ENCODE measurements at places on chromosomes 3 and 15.

DNA sequence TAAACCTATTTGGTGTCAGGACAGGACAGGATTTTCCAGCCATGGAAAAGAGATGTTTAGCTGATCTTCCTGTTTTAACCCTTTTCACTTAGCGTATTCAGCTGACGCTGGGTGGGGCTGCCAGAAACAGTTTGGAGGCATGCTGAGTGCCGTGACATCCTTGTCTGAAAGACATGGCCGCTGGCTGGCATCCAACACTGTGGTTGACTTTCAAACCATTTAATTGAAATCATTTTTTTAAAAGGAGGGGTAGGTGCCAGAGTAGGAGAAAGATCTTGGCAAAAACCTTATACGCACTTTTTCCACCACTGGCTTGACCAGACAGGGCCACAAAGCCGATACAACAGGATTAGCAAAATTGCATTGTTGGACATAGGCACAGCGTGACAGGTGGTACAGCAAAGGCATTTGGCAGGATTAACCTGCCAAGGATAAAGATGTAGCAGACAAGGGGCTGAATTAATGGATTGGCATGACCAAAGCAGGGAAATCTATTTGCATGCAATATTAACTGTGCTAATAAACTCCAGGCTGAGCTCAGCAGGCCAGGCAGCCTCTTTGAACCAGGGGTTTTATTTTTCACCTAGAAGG lies 131.8 kb upstream of the TOPAZ1 start:
- DNase-seq = no peak

DNA sequence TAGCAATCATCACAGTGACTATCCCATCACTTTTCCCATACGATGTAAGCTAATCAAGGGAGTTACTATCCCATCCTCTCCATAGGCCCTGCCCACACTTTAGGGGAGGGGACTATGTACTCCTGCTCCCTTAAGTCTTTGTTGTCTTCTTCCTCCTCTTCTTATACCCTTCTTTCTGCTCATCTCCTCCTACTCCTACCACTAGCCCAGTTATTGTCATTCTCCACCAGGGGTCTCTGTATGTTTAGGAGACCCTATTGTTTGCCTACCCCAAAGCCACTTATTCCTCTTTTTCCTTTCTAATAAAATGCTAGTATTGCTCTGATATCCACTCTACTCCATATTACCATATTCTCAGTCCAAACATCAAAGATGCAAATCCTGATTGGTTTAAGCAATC lies 27.8 kb downstream of the STAC start:
- DNase-seq = no peak

GRCh38 chr15:66617137-66618090 lies 51.6 kb upstream of the LCTL start:
- no peak for DNase-seq

- no peak for DNase-seq
These were observed 13.4 kb downstream of the DZIP3 start for GRCh38 chr3:108602935-108603294.

DNA sequence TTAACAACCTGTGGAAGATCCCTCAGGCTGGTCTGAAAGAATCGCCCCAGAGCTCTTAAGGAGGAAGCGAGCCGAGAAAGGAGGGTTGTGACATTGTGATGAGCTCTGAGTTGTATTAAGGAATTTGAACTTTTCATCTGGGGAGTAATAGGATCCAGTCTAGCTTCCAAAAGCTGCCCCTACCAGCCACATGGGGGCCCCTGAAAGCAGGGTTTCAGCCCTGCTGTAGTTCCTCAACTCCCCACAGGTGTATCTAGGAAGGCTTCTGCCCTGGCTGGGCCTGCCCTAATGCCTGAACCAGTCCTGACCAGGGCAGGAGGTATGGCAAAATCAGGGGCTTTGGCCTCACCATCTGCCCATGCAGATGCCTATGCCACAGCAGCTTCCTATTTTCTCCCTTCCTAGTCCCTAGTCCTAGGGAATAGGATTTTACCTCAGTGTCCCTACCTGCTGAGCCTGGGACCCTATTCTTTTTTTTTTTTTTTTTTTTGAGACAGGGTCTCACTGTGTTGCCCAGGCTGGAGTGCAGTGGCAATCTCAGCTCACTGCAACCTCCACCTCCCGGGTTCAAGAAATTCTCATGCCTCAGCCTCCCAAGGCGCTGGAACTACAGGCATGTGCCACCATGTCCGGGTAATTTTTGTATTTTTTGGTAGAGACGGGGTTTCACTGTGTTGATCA lies 5.0 kb upstream of the AP3S2 start:
- peak; percentile 61 for DNase-seq

DNA sequence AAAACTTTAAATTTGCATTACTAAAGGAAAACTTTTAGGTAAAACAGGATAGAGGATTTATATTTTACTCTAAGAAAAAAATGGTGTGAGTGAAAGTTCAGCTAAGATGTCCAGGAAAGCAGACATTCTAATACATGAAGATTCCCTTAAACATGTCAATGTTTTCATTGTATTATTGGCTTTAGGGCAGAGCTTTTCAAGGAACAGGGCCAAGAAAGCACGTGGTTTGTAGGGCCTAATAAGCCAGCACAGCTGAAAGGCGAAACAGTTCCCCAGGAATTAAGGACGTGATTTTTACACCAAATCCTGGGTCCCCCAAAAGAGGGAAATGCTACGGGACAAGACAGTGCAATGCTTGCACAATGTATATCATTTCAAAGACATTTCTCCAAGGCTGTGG lies 48.6 kb upstream of the MKRN3 start:
- DNase-seq = no peak

DNA sequence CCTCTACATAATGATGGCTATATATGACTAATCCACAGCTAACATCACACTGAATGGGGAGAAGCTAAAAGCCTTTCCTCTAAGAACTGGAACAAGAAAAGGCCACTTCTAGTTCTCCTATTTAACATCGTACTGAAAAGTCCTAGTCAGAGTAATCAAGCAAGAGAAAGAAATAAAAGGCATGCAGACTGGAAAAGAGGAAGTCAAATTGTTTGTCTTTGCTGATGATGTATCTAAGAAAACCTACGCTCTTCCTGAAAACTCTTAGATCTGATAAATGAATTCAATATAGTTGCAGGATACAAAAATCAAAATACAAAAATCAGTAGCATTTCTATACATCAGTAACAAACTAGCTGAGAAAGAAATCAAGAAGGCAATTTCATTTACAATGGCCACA lies 116.9 kb downstream of the TP63 start:
- DNase-seq = no peak

DNA sequence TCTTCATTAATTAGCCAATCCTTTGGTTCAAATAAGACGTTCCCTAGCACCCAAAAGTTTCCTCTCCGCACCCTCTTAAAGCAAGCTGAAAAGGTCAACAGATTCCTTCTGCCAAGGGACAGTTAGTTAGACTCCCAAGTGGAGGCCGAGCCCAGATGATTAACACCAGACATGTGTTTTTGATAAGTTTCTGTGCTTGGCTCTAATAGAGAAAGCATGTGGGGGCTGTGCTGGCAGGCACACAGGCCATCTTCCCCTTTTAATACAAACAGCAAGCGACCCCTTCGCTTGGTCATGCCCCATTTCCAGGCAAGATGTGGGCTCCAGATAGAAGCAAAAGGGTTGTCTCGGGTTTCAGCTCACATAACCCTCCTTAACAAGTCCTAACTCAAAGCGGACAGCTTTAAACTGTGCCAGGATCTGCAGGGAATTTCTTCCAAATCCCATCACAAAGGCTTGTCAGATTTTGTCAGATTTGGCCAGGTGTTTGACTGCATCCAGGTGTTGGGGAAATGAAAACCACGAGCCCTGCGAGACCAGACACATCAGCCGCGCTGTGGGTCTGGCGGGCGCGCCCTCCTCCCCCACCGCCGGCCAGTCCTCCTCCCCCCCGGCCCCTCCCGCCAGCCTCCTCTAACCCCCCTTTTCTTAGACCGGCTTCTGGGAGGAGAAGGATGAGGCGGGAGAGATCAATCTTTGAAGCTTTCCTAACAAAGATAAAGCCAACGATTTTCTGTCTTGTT lies 3.3 kb downstream of the HES1 start:
- peak; percentile 79 for DNase-seq

DNA sequence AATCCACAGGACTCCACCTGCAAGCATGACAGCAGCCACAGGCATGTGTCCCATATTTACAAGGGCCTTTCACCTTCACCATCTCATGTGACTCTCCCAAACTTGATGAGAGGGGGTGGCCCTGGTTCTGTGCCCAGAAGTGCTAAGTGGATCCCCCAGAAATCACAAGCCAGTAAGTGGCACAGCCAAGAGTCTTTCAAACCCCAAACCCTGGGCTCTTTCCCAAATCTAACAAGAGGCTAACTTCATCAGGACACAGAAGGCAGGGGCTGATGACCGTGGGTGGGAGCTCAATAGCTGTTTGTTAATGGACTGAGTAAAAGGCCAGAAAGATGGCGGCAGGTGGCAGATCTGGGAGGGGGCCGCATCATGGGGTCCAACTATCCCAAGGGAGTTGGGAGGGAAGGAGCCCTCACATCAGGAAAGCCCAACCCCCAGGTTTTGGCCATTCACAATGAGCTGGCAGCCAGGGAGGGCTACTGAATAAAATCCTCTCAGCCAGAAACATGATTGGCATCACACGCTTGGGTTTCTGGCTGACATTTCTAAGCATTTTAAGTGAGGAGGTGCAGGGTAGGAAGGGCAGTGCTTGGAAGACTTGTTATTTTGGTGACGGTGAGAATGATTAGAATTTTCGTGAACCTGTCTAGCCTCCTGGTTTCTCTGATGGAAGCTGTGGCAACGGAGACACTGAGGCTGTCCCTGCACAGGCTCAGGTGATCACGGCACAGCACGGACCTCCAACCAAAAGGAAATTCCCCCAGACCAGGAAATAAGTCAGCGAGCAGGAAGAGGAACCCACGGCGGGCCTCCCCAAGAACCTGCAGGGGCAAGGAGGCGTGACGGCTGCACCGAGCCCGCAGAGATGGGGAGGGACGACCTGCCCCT lies 109.3 kb downstream of the OXNAD1 start:
- no peak for DNase-seq

- DNase-seq = no peak
These were observed 43.2 kb upstream of the CMSS1 start for GRCh38 chr3:99774467-99774866.

- no peak for DNase-seq
These were observed 19.0 kb upstream of the FANCD2 start for GRCh38 chr3:10007126-10007782.

DNA sequence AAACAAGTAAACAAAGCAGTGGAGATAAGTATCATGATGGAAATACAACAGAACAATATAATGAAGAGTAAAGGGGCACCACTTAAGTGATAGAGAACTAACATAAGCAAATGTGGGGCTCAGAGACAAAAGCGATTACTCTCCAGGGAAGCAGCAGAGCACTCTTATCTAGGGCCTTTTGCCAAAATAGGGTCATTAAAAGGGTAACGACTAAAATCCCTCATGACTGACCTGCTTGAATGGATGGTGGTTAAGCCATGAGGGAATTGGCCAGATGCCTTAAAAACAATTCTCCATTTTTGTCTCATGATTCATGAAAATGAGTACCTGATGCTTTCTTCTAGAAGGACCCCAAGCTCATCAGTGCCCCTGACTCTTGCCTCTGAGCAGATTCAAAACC lies 3.2 kb upstream of the SLC7A14 start:
- no peak for DNase-seq

DNA sequence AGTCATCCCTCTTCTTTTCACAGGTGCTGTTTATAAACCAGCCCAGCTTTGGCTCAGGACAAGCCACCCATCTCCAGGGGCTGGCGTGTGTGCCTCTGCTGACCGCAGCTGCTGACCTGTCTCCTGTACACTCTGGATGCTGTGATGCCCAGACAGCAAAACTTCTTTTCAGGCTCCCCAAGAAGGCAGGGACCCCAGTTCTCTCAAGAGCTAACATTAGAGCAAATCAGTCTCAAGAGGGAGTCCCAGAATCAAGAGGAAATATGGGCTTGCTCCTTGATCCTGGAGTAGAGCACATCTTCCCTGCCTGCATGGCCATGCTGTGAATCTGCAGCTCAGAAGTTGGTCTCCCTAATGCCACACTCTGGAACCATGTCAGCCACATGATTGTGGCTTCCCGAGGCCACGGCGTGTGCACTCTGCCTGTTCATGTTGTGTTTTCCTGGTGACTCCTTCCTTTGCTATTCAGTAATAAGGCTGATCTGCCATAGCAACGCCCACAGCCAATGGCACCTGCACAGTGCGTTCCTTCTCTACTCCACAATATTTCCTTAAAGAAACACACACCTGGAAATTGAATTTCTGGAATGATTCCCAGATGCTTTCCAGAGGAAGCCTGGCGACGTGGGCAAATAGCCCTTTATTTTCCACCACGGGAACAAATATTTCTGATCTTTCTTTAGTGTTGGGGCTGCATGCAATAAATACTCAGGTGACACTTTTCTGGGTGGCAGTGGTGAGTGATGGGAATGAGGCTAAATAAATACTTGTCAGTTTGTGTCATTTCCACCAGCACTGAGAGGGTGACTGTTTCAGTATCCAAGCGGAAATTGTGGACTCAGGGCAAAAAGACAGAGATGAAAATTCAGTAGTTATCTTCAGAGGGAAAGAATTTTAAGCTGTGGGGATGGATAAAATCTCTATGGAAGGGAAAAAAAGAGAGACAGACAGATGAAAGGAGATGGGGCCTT lies 21.9 kb upstream of the THSD4 start:
- DNase-seq = no peak

GRCh38 chr15:60660290-60661051 lies 181.5 kb upstream of the ICE2 start:
- no peak for DNase-seq

GRCh38 chr3:188417271-188417696 lies 263.3 kb downstream of the LPP start:
- no peak for DNase-seq

GRCh38 chr3:129794311-129795185 lies 99.0 kb downstream of the TMCC1 start:
- peak; percentile 63 for DNase-seq

- DNase-seq = peak; percentile 8
These were observed 768 bp downstream of the ANO10 start for GRCh38 chr3:43620831-43621655.

DNA sequence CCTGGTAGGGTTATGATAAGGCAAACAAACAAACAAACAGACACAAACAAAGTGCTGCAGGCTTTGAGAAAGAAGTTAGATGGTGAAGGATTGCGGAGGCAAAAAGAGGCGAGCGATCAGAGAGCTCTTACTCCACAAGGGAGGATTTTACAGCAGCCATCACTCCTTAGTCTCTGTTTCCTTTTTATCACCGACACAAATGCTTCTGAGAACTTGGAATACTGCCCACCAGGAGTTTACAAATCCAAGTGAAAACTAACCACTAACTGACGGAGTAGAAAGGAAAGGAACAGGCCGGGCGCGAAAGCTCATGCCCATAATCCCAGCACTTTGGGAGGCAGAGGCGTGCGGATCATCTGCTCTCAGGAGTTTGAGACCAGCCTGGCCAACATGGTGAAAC lies 35.6 kb upstream of the GPR160 start:
- DNase-seq = no peak

Data from NT2/D1 (cell line).